ENCODE measurements at places on chromosomes 2 and 18.

DNA sequence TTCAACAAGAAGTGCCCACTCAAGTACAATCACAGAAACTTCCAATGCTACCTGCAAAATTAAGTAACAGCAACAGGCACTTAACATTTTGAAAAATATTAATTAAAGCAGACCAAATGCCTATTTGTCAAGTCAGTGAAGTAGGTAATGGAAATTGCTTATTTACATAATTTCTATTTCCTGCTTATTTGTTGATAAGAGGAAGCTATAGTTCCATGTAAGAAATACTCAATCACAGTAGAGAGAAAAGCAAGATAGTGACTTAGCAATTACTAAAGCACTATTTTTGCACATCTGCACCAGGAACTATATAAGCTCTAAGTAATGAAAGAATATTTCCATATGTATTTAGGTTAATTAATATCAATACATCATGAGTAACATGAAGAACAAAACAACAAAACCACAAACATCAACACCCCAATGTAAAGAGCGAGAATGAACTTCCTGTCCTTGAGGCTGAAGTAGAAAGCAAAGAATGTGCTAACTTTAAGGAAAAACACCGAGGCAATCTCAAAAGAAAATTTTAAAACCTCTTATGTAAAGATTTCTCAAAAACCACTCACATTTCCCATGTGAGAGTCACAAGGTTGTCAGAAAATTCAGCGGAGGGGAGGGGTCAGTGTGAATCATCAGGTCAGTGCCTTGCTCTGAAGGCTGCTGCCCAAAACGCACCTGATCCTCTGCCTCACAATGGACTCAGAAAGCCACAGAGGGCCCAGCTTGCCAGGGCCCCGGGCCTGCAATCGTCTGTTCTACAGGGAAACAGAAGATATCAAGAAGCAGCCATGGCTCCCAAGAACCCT is 12.5 kb downstream of the NPC1 start:
- peak; percentile 91 for DNase-seq

- no peak for DNase-seq
These were observed 793.4 kb upstream of the CELF4 start for GRCh38 chr18:38358805-38359657.

- DNase-seq: no peak
These were observed 7.9 kb downstream of the GREB1 start for GRCh38 chr2:11541693-11542274.

DNA sequence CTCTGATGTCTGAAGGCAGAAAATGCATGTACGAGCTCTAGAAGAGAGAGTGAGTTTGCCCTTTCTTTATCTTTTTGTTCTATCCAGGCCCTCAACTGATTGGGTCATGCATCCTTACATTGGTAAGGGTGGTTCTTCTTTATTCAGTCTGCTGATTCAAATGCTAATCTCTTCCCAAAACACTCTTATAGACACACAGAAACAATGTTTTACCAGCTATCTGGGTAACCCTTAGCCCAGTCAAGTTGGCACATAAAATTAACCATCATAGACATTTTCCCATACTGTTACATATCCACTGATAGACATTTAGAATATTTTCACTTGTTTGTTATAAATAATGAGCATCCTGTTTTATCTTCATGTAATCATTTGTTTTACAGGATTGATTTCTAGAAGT is 141.2 kb downstream of the TAF4B start:
- no peak for DNase-seq

DNA sequence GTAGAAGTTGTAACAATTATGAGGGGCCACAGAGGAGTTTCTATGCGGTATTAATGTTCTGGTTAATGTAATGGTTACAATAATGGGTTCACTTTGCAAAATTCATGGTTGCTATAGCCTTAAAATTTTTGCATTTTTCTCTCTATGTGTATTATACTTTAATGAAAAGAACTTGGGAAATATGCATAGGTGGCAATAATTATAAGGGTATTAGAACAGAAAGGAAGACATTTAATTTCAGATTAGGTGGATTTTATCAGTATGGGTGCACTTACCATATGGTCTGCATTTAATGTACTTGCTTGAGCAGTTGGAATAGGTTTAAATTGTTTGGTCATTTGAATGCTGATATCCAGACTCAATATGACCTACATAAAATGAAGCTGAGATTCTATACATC is 161.6 kb upstream of the TACR1 start:
- DNase-seq: no peak

- DNase-seq: no peak
These were observed 300.6 kb upstream of the SALL3 start for GRCh38 chr18:78679031-78679430.

DNA sequence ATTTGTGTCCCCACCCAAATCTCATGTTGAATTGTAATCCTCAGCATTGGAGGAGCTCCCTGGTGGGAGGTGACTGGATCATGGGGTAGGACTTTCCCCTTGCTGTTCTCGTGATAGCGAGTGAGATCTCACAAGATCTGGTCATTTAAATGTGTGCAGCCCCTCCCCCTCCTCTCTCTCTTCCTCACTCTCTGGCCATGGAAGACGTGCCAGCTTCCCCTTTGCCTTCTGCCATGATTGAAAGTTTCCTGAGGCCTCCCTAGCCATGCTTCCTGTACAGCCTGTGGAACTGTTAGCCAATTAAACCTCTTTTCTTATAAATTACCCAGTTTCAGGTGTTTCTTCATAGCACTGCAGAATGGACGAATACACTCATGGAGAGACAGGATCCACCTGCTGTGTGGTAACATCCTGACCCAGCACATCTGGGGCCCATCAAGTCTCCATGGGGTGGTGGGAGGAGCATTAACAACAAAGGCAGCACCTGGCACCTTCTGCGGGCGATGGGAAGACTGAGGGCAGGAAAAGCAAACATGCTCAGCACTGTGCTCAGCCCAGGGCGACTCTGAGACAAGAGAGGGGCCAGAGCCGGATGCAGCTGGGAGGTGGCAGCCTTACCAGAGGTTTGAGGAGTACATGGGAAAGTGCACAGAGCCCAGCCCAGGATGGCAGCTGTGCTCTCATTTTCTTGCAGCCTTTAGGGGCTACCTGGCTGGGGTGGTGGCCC is 16.2 kb upstream of the ALPP start:
- DNase-seq: no peak

GRCh38 chr2:219724628-219725027 is 97.2 kb downstream of the SLC4A3 start:
- DNase-seq: no peak

DNA sequence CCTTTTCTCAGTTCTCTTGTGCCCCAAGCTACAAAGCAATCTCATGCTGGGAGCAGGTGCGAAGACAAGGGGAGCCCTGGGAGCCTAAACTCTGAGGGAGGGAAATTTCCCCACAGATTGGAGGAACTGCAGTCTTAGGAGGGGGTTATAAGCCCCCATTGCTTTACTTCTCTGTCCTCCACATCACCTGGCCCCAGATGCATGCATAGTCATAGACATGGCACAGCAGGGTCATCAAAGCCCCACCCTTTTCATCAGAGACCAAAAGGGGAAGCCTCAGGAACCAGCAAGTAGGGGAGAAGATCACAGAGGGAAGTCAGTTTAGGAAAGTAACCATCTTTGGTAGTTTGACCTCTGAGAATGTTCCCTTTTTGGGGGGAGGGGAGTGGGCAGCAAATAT is 33.7 kb downstream of the LANCL1 start:
- DNase-seq: no peak

- DNase-seq: peak; percentile 59
These were observed 280.1 kb upstream of the STON1 start for GRCh38 chr2:48249631-48250473.

DNA sequence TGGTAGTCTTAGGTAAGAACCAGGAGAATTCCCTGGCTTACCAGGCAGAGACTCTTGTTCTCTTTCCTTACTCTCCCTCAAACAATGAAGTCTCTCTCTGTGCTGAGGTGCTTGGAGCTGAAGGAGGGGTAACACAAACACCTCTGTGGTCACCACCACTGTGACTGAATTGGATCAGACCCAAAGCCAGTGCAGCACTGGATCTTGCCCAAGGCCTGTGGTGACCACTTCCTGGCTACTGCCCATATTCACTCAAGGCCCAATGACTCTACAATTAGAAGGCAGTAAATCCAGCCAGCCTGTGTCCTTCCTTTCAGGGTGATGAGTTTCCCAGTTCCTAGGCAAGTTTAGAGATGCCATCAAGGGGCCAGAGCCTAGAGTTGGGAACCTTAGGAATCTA is 706.8 kb downstream of the SLC4A3 start:
- DNase-seq: peak; percentile 78

DNA sequence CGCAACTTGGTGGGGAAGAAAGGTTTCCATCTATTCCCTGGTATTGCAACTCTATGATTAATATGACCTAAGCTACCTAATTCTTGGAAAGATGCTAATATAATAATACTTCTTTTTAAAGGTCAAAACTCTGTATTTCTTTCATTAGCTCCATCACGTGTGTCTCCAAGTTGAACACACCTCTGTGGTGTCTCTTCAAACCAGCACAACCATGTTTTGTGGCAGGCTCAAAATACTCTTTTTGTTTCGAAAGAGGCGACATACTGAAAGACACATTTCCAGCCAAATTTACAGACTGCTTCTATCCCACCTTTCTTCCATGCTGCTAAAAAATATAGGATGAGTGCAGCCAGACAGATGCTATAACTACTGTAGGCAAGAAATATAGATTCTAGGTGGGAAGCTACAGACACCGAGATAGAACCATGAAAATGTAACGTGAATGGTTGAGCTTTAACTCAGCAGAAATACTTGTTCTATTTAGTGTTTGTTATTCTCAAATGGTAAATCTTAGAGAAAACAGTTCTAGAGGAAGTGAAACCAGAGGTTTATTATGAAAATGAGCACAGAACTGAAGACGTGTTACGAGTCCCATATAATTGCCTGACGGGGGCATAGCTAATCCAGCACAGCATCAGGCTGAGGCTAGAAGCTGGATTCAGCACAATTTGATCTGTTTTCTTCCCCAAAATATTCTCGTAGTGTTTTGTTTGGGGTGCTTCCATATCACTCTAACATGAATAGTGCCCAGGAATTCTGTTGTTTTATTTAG is 991.5 kb upstream of the FANCL start:
- DNase-seq: no peak

DNA sequence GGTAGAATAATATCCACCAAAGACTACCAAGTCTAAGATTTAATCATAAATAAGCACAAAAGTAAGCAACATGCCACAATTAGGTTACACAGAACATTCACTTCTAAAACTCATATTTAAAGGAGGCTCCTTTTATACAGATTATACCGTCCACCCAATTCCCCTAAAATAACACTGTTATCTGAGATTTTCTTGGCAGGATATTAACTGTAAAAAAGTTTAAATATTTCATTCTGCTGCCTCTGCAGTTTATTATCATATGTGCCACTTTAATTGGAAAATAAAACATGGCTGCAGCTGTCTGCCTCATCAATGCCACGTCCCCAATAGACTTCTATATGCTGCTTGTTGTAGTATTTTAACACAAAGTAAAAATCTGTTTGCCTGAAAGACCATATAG is 140.9 kb downstream of the DTNB start:
- DNase-seq: no peak

- DNase-seq: no peak
These were observed 414.0 kb downstream of the ERBB4 start for GRCh38 chr2:212124598-212124997.

DNA sequence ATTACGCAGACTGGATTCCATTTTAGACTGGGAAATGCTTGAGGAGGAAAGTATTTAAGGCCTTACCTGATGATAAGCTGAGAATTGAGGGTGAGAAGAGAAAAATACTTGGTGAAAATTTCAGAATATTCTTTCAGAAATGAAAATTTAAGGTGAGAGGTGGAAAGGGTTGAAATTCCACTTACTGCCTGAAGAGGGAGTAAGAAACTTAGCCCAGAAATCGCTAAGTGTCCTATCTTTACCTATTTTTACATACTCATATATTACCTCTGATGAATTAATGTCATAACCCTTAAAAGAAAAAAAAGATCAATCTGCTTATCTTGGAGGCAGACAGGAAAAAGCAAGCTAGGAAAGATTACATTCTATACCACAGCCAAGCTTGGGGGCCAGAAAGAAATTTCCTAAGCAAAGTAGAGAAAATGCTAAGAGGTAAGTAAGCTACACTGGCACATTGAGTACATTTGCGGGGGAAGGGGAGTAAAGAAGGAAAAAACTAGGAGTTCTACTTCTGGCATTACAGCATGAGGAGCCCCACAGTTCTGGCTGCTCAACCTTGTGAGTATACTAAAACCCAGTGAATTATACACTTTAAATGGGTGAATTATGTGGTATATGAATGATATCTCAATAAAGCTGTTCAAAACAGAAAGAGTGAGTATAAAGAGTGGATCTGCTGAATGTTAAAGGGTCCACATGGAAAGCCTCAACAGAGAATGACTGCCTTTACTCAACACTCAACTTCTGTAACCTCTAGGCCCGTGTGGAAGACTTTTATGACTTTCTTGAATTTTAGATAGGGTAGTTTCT is 33.8 kb downstream of the SMC6 start:
- DNase-seq: peak; percentile 41

DNA sequence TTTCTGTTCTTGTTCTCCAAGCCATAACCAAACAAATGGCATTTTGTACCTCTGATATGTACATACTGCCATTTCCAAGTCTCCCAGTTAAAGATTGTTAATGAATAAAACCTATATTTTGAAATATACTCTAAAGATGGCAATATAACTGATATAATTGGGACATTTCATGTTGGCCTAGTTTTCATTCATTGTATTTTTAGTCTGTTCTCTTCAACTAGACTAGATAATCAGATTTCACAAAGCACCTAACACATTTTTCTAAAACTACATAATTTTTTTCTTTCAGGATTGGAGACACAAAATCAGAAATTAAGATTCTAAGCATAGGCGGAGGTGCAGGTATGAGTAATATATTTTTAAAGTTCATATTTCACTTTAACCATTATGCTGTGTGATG is 5.6 kb downstream of the HNMT start:
- no peak for DNase-seq

- no peak for DNase-seq
These were observed 11.7 kb downstream of the CKAP2L start for GRCh38 chr2:112752667-112753066.

DNA sequence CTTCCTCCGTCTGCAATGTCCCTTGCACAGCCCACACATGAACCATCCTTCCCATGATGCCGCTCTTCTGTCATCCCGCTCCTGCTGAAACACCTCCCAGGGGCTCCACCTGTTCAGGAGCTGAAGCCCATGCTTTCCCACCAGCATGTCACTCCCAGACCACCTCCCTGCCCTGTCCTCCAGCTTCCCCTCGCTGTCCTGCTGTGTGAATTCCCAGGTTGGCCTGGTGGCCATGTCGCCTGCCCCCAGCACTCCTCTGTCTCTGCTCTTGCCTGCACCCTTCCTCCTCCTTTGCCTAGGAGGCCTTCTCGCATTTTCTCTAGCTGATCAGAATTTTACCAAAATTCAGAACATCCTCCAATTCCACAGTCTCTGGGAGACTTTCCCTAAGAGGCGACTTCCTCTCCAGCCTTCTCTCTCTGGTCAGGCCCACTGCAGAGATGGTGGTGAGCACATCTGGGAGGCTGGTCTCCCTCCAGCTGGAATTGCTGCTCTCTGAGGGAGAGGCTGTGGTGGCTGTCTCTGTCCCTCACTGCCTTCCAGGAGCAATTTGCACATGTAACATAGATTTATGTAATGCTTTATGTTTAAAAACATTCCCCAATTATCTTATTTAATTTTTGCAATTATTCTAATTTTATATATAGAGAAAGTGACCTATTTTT is 8.9 kb upstream of the IL1RL2 start:
- DNase-seq: no peak

GRCh38 chr18:36352384-36352783 is 54.9 kb downstream of the FHOD3 start:
- DNase-seq: peak; percentile 96
